ENCODE measurements at places on chromosomes 1 and 21.
A peak's percentile ranks its signal among the peaks of the same experiment; 100 is the strongest.

- peak; percentile 56 for DNase-seq
Observed at GRCh38 chr21:43827015-43827611, 37.7 kb downstream of the RRP1 start.

GRCh38 chr1:17816511-17816910, 61.4 kb downstream of the ACTL8 start:
- no peak for DNase-seq

GRCh38 chr1:156448134-156448967, 52.2 kb downstream of the MEF2D start:
- DNase-seq, result no peak

DNA sequence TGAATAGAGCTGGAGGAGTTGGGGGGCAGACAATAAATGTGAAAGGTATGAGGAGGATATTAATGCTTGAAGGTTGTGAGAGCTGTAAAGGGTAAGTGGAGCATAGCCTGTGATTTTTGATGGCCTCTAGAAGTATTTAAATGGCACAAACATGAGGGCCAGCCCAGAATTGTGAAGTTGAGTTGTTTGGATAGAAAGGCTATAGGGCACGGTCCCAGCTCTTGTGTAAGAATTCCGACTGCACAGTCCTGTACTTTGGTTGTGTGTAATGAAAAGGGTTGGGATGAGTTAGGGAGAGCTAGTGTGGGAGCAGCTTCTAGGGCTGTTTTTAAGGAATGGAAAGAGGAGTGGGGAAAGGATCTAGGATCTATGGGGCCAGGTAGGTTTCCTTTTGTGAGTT, 665.5 kb downstream of the USP25 start:
- no peak for DNase-seq

DNA sequence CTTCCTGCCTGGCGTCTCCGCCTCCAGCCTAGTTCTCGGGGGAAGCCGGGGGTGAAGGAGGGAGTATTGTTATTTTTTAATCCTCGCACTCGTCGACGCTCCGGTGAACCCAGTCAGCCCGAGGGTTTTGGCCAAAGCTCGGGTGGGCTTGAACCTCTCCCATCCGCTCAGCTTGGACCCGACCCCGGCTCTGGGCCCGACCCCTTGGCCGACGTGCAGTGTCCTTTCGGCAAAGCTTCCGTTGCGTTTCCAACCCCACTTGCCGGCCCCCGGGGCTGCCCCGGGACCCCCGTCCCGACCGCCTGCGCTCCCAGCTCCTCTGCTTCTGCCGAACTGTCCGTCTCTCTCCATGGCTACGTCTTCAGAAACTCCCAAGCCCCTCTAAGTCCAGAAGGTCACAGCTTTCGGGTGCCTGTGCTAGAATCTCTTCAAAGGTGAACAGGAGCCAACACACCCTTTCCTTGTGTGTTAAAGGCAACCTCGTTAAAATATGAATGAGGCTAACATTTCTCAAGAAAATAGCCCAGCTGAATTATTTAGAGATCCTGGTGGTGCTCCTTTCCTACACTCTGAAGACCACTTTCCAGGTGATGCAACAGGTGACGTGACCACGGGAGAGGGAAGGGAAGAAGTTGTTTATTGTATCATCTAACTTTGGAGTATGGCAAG, 647 bp downstream of the DESI2 start:
- DNase-seq, result no peak

- no peak for DNase-seq
Observed at GRCh38 chr1:69252696-69253095, 315.0 kb upstream of the LRRC7 start.

DNA sequence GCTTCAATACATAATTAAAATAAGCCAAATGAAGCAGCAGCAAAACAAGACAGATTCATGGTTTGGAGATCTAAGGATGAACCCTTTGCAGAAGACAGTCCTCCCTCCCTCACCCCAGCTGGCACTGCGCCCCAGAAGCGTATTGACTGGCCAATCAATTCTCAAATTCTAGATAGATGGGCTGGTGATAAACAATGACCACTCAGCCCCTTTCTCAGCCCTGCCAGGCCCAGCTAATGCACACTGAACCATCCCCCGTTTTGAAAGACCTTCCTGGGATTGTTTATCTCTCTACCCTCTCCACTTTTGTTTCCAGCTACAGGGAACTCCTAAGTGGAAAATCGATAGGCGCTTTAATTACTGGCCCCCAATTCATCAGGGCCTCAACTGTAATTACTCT, 29.0 kb downstream of the TNR start:
- no peak for DNase-seq

- no peak for DNase-seq
Observed at GRCh38 chr1:81812712-81813111, 12.0 kb downstream of the ADGRL2 start.

DNA sequence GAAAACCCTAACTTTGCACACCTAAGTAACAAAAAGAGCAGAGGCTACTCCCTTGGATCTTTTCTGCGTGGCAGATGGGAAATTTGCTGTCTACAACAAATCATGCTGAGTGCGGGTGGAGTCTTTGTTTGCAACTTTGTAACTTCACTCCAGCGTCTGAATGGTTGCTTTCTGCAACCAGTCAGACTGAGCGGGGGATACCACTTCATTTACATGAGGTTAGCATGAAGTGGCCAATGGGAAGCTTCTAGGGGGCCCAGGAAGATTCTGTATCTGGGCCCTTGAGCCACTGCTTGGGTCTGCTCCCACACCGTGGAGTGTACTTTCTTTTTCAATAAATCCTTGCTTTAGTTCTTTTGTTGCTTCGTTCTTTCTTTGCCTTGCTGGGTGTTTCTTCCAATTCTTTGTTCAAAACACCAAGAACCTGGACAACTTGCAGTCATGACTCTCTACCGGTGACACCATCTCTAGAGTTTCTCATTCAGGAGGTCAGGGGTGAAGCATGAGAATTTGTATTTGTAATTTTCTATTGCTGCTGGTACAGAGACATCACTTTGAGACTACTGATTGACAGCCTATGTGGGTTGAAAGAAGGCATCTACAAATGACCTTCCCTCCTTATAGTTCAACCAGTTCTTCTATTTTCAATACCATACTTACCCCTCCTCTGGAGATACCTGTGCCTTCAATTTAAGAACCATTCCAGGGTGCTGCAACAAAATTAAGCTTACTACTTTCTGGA, 55.8 kb upstream of the RC3H1 start:
- DNase-seq, result peak; percentile 15

DNA sequence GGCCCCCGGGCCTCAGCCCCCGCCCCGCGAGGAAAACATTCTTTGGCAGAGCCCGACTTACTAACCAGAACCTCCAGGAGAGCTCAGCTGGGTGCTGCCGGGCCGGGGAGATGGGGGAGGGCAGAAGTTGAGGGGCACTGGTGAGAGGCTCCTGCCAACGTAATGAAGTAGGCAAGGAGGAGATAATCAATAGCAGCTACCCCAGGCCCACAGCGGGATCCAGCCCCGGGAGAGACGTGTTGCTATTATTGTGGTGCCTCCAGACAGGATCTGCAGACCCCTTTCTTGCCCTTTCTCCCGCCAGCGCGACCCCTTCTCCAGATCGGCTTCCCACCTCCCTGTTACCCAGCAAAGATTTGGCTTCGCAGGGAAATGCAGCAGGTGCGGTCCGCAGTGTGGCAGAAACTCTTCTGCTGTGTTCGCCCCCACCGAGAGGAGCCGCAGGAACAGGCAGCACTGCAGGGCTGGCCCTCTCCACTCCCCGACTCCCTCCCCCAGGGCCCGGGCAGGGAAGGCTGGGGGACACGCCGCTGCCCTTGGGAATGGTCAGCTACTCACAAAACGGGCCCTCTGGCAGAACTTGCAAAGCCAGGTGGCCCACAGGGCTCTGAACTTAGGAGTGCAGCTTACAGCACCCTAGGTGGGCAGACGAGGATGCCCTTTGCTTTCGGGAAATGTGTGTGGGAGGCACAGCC, 1.5 kb upstream of the KCNA2 start:
- no peak for DNase-seq

DNA sequence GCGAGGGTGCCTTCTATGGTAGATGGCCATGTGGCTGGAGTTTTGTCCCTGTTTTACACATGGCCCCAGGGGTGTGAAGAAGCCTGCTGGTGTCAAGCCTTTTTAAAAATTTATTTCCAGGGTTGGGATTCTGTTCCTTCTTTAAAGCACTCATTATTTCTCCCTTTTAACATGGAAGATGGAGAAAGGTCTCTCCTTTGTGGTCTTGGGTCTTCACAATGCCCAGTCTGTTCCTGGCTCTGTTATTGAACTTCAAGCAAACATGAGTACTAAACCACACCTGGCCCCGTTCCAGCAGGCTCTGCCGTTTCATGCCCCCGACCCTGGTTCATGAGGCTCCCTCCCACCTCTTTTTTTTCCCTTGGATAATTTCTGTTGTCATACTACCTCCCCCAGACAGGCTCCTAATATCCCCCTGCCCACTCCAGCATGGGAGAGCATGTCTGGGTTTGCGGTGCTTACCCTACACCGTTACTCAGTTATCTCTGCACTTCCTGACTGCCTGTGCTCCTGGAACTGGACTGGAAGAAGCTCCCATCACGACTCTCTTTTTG, 121.2 kb upstream of the KIAA0040 start:
- DNase-seq, result no peak

DNA sequence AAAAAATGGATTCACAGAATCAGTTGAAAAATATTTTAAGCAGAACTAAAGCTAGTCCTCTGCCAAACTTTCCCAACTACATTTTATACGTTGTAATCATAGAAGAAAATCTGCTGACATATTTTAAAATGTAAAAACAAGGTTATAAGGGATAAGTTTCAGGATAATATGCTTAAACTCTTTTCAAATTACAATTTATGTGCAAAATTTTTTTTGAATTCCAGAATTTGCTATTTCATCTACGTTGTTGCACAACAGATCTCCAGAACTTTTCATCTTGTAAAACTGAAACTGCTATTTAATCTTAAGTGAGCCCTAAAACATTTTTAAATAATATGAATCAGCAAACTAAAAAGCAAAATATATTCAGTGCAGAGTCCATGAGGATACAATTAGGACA, 5.9 kb downstream of the EDEM3 start:
- no peak for DNase-seq

DNA sequence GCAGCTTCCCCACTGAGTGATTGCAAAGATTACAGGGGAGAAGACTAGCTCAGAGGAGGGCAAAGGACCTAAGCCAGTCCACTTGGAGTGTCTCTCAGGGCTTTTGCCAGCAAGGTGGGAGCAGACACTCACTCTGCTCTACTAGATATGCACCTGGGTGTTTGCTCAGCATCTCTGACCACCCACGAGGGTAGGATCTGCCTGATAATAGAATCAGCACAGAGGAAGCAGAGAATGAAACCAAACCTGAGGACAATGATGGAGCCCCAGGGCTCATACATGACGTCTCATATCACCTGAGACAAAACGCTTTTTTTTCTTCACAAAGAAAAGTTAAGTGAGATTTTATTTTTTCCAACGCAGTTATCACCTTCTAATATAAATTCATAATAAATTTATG, 79.4 kb downstream of the RRAGC start:
- no peak for DNase-seq

- no peak for DNase-seq
Observed at GRCh38 chr1:68963353-68963752, 466.5 kb upstream of the DEPDC1 start.

DNA sequence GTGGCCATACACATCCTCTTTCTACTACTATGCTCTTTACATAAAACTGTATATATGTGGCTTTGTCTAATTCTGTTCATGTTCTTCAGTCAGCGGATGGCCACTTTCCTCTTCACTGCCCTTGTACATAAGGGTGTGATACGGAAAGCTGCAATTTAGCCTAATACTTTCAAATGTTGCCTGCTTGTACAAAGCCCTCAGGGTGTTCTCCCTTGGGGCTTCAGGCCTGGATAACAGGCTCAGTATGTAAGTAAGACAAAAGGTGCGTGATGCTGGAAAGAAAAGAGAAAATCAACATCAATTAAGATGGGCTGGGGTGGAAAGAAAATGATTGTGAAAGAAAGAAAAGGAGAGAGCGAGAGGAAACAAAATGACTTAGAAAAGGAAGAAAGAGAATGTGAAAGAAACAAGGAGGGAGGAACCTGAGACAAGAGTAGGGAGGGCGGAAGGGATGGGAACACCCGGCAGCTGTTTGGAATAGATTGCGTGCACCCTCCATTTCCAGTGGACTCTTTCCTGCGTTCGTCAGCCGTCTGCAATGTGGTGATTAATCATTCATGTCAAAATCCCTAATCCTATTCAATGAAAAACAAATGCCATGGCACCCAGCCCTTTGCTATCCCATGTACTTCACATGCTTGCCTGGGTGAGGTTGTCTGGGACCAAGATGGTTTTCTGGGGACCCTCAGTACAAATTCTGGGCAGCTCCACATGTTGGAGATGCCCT, 553.6 kb downstream of the NUF2 start:
- peak; percentile 95 for DNase-seq

DNA sequence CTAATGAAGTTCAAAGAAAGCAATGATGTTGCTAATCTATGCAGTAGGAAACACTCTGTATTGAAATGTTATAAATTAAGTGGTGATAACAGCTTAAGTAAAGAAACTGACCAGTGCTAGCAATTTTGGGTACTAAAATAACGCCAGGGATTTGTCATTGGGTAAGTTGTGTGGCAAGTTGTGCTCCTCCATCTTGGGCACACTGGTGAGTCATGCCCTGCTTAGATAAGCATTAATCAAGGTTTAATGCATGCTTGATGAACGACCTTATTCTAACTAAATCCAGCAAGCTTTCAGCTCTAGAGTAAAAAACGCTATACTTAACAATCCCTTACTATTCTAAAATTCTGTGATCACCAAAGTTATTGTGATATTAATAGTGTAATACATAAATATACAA, 25.2 kb downstream of the VAMP4 start:
- DNase-seq, result no peak

- DNase-seq, result no peak
Observed at GRCh38 chr1:30321246-30321910, 402.0 kb downstream of the MATN1 start.

GRCh38 chr1:232664844-232665777, 35.2 kb upstream of the SIPA1L2 start:
- no peak for DNase-seq

DNA sequence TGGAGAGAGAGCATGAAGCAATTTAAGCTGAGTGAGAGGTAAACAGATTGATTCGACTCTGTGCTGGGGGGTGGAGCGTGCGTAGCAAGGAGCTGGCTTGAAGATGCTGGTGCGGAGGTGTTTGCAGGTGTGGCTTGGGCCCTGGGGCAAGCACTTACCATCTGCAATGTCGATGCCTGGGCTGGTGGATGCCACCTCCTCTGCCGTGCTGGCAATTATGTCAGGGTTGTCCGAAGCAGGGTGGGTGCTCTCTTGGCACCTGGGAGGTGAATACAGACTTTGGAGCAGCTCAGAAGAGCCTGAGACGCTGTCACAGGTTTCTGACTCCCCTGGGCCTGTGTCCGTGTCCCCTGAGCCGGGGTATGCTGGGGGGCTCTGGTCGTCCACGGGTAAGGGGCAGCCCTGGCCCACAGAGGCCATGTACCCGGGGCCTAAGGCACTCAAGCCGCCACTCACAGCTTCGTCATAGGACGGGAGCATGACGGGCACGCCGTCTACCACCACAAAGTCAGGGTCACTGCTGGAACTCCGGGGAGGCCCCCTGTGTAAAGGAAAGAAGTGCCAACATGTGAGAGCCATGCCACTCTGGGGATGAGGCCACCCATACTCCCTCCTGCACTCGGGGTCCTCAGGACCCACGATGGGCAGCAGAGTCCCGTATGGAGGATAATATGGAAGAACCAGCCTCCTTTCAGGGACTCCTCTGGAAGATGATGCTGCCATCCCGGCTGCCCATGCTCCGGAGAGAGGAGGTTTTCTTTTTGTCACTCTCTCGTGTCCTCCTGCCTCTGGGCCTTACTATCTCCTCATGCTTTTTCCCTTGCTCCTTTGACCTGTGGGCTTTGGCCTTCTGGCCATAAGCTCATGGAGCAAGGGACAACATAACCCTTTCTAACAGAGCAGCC, 80.3 kb upstream of the TLR5 start:
- no peak for DNase-seq
